SJSA1 (cell line): ENCODE measurements at places on chromosomes 6 and 20. TPM values are rescaled to one million over a fixed set of nuclear protein-coding genes. Genes with fewer than 3 reads are reported as not detected.

DNA sequence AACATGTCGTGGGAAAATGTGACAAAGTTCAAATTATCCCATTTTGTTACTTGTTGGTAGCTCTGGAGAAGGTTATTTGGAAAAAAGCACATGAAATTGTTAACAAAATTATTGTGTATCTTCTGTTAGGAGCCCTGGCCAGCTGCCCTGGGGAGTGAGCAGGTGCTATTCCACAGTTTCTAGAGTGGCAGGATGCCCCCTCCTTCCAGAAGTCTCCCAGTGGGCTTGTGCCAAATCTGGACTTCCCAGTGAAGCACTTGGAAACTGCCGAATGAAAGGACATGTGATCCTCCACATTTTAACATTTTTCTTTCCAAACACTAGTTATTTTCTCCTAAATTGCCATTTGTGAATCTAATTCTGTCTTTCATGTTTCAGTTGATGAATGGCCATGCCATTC is 66.9 kb upstream of the CLDN20 start:
- DNase-seq, result no peak

RIPPLY2 gene
- total RNA-seq, result not detected in 2 replicates

SPTLC3 gene
- total RNA-seq, result 4.5 and 13.6 TPM in 2 replicates

- DNase-seq, result no peak
Measured at GRCh38 chr6:44262467-44263353, 2.6 kb downstream of the NFKBIE start.

- no peak for DNase-seq
Measured at GRCh38 chr6:102717737-102718456, 1324.4 kb downstream of the GRIK2 start.

FAM229B gene
- total RNA-seq, result 13.0 and 25.1 TPM in 2 replicates

DNA sequence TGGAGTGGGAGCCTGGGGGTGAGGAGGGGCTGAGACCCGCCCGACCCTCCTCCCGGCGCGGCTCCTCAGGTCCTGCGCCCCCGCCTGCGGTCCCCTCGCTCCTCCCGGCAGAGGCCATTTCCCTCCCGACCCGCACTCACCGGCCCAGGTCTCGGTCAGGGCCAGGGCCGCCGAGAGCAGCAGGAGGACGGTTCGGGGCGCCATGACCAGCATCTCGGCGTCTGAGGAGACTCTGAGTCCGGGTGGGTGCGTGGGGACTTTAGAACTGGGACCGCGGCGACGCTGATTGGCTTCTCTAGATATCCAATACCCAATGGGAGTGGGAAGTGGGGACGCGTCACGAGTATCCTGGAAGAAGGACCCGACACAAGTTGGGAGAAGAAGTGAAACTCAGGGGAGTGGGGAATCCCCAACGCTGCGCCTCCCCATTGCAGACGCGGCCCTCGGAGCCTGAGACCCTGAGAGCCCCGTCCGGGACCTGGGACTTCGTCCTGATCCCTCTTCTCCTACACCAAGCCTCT is at the start of gene HLA-B:
HLA-B (minus strand) TSS at position 234 of the 521 bp plus-strand sequence; CDS start at position 213, 21 bp downstream.
- peak; percentile 92 for DNase-seq

COL9A1 gene
- total RNA-seq, result not detected in 2 replicates

- DNase-seq, result no peak
Measured at GRCh38 chr6:45069091-45069490, 259.0 kb upstream of the RUNX2 start.

DNA sequence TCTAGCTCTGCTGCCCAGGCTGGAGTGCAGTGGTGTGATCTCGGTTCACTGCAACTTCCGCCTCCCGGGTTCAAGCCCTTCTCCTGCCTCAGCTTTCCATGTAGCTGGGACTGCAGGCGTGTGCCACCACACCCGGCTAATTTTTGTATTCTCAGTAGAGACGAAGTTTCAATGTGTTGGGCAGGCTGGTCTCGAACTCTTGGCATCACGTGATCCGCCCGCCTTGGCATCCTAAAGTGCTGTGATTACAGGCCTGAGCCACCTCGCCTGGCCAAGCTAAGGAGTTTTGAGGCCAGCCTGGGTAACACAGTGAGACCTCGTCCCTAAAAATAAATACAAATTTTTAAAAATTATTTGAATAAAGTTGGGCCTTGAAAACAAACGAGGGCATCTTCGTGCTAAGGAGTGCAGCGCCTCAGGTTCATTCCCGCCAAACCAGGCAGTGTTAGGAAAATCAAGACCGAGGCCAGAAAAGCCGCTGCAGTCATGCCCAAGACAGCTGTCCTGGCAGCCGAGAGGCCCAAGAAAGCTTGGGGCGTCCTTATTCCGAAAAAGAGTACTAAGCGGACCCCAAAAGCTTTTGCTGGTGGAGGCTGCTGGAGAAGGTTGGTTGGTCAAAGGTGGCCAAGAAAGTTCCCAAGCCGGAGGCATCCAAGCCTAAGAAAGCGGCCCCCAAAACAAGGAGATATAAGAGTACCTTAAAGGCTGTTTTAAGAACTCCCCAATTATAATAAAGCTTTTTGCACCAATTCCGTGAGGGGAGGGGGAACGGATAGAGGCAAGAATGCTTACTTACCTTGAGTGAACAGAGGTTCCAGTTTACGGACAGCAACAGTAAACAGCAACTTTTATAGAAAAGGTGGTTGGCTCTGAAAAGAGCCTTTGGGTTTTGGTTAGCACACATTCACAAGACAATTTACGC is 109.0 kb downstream of the HFE start:
- DNase-seq, result peak; percentile 54

GRCh38 chr6:169592558-169592957 is 109.3 kb downstream of the WDR27 start:
- DNase-seq, result no peak

GRCh38 chr6:169489563-169490245 is 212.1 kb downstream of the WDR27 start:
- DNase-seq, result no peak

DNA sequence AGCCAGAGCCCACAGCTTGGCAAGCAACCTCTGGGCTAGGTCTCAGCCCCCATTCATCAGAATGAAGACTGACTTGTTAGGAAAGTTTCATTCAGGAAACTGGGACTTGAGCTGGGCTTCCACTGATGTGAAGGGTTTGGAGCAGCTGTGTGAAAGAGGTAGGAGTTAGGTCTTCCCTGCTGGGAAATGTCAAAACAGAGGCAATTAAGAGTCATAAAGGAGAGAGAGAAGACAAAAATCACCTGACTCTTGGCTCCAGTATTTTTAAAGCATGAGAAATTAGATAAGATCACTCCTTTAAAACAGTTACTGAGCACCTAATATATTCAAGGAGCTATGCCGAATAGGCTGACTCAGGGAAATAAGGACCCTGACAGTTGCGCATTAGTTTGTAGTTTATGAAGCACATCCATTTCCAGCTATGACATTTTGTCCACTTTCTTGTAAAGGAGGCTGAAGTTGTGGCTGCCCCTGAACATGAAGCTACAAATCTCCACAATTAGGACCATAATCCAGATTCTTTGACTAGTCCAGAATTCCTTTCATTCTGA is 3.9 kb upstream of the TRIM40 start:
- no peak for DNase-seq

DNA sequence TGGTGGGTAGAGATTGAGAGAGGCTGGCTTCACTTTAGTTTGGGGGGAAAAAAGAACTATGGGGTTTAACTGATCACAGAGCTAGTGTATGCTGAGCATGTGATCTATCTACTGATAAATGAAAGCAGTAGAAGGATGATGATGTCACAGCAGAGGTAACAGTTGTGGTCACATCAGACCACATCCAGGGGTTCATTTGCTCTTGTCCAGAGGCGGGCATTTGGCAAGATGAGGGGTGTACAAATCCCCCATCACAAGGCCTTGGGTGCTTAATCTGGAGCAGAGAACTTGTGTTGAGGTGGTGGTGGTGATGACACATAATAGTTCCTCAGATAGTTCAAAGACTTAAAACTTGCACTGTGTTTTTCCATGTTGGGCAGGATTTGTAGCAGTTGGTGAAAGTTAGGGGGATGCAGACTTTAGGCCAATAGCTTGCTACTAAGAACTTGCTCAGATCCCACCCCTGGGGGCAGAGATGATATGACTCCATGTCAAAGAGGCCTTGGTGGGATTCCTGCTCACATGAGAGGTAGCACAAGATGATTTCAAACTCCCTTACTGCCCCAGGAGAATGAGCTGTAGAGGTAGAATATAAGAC is 63.4 kb downstream of the PRDM1 start:
- DNase-seq, result no peak

- DNase-seq, result no peak
Measured at GRCh38 chr20:4151991-4152695, 136.8 kb upstream of the RNF24 start.

- no peak for DNase-seq
Measured at GRCh38 chr6:3228771-3229565, 1.5 kb upstream of the TUBB2B start.

- DNase-seq, result no peak
Measured at GRCh38 chr6:81148751-81149150, 603.7 kb downstream of the TENT5A start.

GRCh38 chr6:146336191-146336590 is 207.4 kb upstream of the RAB32 start:
- DNase-seq, result no peak

GRCh38 chr20:15072316-15072715 is 734.9 kb upstream of the FLRT3 start:
- DNase-seq, result no peak

DNA sequence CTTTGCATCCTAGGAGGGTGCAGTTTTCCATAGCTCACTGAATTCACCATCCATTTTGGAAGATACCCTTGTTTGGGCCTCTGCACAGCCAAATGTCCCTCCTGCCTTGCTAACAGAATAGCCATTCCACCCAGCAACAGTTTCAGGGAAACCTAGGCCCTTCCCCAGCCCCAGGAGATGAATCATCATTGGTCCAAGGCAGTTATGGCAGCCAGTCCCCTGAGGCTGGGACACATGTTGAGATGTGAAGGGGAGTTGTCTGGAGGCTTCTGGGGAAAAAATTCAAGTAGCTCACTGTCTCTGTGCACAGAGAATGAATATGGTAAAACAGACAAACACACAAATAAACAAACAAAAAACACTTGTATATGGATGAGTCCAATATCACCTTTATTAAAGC is 17.4 kb upstream of the SIRPB2 start:
- DNase-seq, result no peak

GRCh38 chr6:13700232-13700631 is 11.4 kb downstream of the RANBP9 start:
- no peak for DNase-seq

GRCh38 chr6:12584631-12585405 is 131.7 kb upstream of the PHACTR1 start:
- DNase-seq, result no peak

HLA-DOA gene
- total RNA-seq, result not detected in 2 replicates

DNA sequence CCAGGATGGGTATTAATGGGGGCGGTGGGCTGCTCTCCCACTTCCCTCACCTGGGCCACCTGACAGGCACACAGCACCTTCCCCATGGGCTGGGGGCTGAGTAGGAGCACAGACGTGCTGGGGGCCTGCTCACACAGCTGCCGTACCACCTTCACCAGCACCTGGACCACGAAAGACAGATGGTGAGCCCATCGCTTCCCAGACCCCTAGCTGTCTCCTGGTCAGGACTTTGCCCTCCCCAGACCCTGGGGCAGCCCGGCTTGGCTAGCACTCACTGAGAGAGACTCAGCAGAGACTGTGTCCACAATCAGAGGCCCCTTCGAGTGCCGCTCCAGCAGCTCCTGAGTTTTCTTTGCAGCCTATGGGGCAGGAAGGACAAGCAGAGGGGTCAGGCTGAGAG is 12.0 kb downstream of the AARS2 start:
- no peak for DNase-seq

PERP gene
- total RNA-seq, result 42.4 TPM in 2 replicates

DNA sequence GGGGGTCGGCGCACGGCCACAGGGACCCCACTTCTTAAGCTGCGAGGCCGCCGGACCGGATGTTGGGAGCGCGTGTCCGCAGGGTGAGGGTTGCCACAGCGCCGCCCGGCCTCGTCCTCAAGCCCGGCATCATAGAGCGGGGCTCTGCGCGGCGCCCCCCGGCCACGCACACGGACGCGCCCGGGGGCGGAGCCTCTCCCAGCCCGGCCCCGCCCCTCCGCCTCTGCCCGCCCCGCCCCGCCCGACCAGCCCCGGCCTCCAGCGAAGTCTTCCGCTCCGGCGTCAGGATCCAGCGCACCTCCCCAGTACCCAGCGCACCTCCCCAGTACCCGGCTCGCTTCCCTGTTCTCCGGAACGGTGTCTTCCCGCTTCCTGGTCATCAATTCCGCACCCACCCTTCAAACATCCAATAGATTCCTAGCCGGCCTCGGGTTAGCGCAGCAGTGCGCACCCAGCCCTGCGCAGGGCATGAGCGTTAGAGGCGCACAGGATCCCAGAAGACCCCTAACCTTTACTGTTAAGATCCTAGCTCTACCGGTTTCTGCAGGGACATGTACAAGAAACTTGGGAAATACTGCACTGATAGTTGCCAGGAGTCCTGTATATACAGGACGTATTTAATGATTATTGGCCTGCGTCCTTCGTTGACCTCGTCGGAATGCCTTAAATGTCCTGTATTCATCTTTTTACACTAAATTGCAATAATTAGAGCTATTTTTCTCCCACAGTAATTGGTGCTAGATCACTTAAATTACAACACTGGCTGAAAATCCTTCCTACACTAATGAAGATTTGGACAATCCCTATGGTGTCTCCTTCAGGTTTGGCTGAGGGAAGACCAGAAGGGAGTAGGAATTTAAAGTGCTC is 535 bp upstream of the DNAAF9 start:
- DNase-seq, result peak; percentile 89

GRCh38 chr6:52635049-52635577 is 35.8 kb upstream of the TMEM14A start:
- no peak for DNase-seq

RCAN2 gene
- 19.6 and 20.8 TPM in 2 replicates for total RNA-seq

RFX6 gene
- not detected in 2 replicates for total RNA-seq

HLA-DPB1 gene
- not detected in 2 replicates for total RNA-seq

TSPO2 gene
- total RNA-seq, result not detected in 2 replicates

DNA sequence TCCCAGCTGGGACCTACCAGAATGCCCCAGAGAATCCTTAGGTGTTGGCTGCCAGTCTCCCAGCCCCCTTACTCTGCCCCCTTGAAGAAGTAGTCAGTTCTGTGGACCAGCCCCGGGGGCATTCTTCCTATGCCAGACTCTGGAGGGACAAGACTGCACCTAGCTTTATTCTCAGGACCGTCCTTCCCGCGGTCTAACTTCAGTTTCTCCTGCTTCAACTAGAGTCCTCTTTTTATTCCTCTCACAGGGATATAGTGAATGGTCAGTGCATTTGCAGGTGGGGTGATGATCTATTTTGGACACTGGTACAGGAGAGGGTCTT is 35.9 kb upstream of the MDFI start:
- DNase-seq, result no peak

DNA sequence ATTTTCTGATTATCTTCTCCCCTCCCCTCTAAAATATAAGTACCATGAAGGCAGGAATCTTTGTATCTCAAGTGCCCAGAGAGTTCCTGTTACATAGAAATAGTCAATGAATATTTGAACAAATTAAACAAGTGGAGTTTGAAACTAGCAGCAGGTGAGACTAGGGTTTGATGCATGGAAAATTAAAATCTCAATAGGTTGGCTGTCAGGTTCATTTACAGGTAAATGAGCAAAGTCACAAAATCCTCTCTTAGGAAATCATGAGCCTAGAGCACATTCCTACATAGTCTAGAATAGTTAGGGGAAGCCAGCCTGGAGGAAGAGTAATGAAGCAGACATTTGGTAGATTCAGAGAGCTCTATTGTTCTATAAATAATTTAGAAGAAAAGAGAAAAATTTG is 140.4 kb downstream of the HS3ST5 start:
- no peak for DNase-seq

PLA2G7 gene
- total RNA-seq, result not detected in 2 replicates

COL12A1 gene
- total RNA-seq, result 166 and 233 TPM in 2 replicates

- DNase-seq, result no peak
Measured at GRCh38 chr6:4939241-4939640, 64.6 kb downstream of the RPP40 start.

- no peak for DNase-seq
Measured at GRCh38 chr6:154661768-154662167, 71.4 kb upstream of the SCAF8 start.
